Peyer's patch (tissue), 4 donors: ENCODE measurements at places on chromosomes 12 and 14. TPM values are rescaled to one million over a fixed set of nuclear protein-coding genes. Genes with fewer than 3 reads are reported as not detected.

The LGR5 gene
- total RNA-seq: 5.1 TPM

The BRF1 gene
- total RNA-seq: 40.8 TPM

The OASL gene
- total RNA-seq: 0.94 TPM

The KERA gene
- not detected for total RNA-seq
